Activated gamma-delta T cell (primary cell): ENCODE measurements at places on chromosomes 1 and 21.

GRCh38 chr1:156483397-156483796 is 17.2 kb downstream of the MEF2D start:
- DNase-seq = no peak

DNA sequence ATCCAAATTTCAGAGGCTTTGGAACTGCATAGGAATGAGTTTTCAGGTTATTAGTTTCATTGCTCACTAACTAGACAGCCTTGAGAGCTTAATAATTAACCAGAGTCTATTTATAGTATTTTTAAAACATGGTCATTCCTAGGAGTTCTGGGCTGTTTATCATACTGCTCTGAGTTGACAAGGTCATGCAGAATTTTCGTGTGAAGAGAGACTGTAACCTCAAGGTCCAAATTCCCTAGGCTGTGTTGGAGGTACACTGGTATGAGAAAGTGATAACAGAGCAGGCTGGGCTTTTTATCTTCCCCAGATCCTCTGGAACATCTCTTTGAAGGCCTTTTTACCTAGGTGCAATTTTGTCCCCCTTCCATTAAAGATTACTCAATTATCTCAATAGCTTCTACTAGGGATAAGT is 736.3 kb downstream of the LTN1 start:
- DNase-seq = no peak

- no peak for DNase-seq
These were observed 119.5 kb downstream of the XCL2 start for GRCh38 chr1:168424281-168424680.

DNA sequence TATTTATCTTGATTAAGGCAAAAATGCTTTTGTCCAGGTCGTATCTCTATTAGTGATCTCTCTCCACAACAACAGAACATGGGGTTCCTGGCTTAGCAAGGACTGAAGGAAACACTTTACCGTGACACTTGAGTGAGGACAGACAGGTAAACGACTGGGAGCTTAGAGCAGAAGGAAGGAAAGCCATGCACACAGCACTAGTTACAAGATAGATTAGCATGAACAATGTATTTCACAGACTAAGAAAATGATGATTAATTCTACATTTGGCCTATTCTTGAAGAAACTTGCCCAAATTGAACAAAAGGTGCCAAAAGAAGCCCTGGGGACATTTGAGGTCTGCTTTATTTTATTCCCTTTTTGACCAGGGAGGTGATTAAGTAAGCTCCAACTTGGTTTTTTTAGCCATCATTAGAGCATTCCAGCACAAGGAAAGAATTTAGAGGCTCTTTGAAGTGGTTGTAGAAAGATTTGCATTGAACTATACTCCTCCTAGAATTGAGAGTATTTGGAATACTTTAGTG is 248.5 kb downstream of the USP25 start:
- no peak for DNase-seq

- DNase-seq = peak; percentile 44
These were observed at the start of gene GLRX2 for GRCh38 chr1:193104907-193105820. GLRX2 (minus strand) TSS chr1:193105414; CDS start chr1:193105382, 32 bp downstream.

DNA sequence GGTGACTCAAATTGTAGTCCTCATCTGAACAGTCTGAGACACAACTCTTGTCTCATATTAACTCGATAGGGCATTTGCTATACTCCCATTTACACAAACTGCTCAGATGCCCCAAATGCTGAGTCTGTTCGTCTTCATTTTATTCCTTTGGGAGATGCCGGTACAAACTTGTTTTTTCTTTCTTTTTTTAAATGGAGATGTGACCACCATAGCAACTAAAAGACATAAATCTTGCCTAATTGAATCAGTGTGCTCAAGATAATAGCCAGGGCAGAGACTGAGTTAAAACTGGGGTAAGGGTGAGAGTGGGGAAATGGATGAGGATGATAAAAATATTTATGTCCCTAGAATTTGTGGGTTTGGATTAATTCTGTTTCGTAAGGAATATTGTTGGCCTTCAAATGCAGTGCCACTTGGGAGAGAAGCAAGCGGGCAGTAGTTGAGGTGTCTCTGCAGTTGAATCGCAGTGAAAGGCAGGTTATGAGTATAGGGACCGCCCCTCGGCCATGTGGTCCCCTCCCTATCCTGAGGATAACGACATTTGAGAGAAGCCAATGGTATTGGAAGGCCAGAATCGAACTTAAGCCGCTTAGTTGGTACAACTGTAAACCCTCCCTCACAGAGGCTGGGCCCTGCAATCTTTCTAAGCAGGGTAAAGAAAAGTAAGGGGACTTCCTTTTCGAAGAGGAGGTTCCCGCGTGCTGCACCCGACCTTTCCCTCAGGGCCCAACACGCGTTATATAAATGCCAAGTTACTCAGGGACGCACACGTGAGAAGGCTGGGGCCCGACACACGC is 859 bp upstream of the LRRC8B start:
- DNase-seq = no peak

DNA sequence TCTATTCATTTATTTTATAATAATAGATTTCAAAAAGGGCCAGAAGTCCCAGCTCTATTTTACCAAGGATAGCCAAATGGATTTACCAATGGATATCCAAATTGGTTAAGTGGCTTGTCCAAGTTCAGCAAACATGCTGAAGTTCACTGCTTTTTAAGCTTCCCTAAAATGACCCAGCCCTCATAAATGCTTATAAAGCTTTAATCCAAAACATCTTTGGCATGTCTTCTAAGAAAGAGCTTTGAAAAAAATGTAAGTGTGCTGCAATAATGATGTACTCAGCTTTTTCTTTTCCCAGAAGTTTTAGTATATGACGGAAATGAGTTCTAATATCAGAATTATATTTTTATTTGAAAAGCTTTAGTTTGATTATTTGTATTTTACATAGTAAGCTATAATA is 451.5 kb upstream of the ADAMTS5 start:
- no peak for DNase-seq

DNA sequence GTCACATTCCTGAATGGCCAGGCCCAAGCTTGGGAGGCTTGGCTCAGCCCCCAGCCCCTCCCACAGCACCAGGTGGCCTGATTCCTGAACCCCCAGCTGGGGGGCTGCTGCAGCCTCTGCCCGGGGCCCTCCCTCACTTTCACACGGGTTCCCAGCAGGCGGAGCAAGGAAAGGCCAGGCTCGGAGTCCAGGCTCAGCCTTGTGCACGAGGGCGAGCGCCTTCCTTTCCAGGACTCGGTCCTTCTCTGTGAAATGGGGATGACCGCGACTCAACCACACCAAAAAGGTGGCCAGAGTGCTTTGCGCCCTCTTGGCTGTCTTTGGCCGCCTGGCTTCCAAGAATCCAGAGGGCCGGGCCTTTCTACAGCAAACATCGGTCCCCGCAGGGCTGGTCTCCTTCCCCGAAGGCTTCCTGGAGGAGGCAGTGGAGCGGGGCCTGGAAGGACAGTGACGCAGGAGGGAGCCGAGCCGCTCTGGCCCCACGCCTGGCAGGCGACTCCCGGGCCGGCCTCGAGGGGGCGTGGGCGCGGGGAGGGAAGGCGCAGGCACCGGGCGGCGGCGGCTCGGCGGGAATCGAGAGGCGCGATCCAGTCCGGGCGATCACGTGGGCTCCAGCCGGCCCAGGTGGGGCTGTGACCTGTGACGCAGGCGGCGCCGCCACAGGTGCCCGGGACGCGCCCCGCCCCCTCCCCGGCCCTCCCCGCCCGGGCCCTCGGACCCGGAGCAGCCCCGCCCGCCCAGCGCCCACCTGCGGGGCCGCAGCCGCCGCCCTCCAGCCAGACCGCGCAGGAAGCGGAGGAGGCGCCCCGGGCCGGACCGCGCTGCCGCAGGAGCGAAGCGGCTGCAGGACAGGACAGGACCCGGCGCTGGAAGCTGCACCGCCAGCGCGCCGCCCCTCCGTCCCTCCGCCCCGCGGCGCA is at the start of gene ARHGEF16:
Gene ARHGEF16, plus strand, starts transcription at position 775 of the 920 bp plus-strand sequence. CDS start 8,420 bp downstream, outside the sequence.
- no peak for DNase-seq

- DNase-seq = no peak
These were observed 71.4 kb downstream of the MRPL39 start for GRCh38 chr21:25535849-25536248.

DNA sequence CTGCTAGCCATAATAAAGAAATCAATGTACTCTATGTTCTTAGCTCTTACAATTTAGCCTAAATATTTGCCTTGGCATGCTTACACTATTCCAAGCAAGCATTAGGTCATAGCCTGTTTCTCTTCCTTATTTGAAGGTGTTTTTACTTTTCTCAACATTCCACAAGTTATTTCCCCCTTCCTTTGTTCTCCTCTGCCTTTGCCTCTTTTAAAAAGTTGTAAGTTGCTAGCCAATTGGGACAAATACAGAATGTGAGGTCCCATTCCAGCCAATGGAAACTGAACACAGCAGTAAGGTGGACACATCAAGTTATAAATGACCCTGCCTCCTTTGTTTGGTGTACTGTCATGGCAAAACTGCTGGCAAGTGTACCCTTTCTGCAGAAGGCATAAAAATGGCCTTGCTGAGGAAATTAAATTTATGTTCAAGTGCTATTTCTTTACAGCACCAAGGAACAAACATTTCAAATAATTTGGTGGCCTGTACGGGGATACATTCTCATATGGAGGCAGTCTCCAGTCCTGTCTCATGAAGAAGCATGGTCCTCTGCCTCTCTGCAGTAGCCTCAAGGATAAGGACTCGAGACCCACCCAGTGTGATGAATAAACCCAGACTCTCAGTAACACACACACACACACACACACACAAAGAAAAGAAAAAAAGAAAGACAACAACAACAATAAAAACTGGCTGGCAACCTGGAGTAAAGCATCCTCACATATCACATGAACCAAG is 28.8 kb upstream of the FMO1 start:
- no peak for DNase-seq
